ENCODE measurements at places on chromosomes 16 and 17.

GRCh38 chr17:51472670-51473205 lies 212.4 kb downstream of the UTP18 start:
- H3K27me3 ChIP-seq, result no peaks in the 10 kb centered on the region
- no peak for DNase-seq
- H3K4me1 ChIP-seq, result no peaks in the 10 kb centered on the region
- no peaks in the 10 kb centered on the region for H3K36me3 ChIP-seq
- H3K4me3 ChIP-seq, result no peak overlapping the region

GRCh38 chr16:4700997-4701743 lies 7.8 kb downstream of the NUDT16L1 start:
- H3K4me1 ChIP-seq, result no peaks in the 10 kb centered on the region
- H3K27ac ChIP-seq, result no peak overlapping the region
- no peak overlapping the region for H3K4me3 ChIP-seq
- H3K36me3 ChIP-seq, result peaks cover 39% of the 10 kb centered on the region
- no peak for DNase-seq
- no peaks in the 10 kb centered on the region for H3K27me3 ChIP-seq

GRCh38 chr17:78144736-78145641 lies 1.2 kb upstream of the C17orf99 start:
- no peaks in the 10 kb centered on the region for H3K4me1 ChIP-seq
- H3K27ac ChIP-seq, result no peak overlapping the region
- no peaks in the 10 kb centered on the region for H3K36me3 ChIP-seq
- no peak overlapping the region for H3K4me3 ChIP-seq
- DNase-seq, result no peak

GRCh38 chr17:18028114-18028951 lies 10.6 kb downstream of the ATPAF2 start:
- H3K36me3 ChIP-seq, result no peaks in the 10 kb centered on the region
- no peaks in the 10 kb centered on the region for H3K27me3 ChIP-seq
- no peak for DNase-seq
- no peak overlapping the region for H3K27ac ChIP-seq
- no peak overlapping the region for H3K4me3 ChIP-seq

DNA sequence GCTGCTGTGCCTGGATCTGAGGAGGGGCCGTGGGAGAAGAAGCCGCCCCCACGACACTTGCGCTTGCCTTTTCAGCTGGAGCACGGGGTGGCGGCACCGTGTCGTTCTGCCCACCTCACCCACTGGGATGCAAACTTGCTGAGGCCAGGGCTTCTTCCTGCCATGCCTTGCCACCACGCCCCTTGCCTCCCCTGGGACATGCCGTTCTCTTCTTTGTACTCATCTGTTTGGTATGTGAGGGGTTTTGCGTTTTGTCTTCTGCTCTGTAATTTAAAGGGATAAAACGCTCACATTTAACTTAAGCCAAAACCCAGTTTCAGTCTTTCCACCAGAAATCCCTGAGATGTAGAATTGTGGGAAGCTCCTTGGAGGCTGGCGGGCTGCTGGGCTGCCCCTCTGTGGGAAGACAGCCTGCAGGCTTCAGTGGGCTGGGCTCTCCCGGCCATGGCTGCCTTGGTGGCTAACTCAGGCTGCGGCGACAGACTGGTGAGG lies 180.2 kb downstream of the RPTOR start:
- H3K4me3 ChIP-seq, result no peak overlapping the region
- no peaks in the 10 kb centered on the region for H3K27me3 ChIP-seq
- H3K27ac ChIP-seq, result no peak overlapping the region

DNA sequence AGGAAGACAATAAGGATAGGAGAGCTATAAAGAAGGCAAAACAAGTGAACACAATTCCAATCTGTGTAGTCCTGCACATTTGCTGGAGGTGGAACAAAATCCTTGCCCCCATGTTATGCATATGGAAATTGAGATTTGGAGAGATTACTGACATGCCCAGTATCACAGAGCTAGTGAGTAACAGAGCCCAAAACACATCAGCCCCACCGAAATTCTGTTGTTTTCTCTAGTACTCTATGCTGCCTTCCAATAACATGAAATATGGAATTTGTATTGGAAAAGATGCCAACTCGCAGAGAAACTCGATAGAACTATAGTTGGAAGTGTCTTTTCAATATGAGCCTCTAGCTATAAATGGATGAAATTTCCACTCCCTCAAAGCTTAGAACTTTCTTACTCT lies 456.6 kb downstream of the CDH13 start:
- DNase-seq, result no peak
- H3K27me3 ChIP-seq, result no peaks in the 10 kb centered on the region
- H3K4me1 ChIP-seq, result no peaks in the 10 kb centered on the region
- H3K4me3 ChIP-seq, result no peak overlapping the region
- no peak overlapping the region for H3K27ac ChIP-seq
